ENCODE measurements at places on chromosomes 2 and 18. TPM values are rescaled to one million over a fixed set of nuclear protein-coding genes. Genes with fewer than 3 reads are reported as not detected.
A peak's percentile ranks its signal among the peaks of the same experiment; 100 is the strongest.

Gene CXCR2
- not detected for total RNA-seq

DNA sequence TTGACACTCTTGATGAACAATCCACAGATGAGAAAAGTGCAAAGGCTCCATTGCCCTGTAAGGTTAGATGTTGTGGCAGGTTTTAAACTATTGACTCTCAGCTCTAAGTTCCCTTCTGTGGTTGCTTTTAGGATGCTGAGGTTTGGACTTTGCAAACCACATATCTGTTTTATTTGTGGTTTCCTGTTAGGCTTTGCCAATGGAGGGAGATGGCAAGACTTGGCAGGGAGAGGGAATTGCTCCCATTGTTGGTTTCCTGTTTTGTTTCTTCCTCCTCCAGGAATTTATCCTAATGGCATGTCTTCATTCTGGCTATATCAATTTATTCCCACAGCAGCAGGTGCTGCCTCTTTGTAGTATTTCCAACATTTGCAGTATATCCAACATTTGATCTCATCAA is 772.3 kb downstream of the LRRTM4 start:
- DNase-seq = no peak
- H3K4me1 ChIP-seq = no peaks in the 10 kb centered on the region
- H3K4me3 ChIP-seq = no peak overlapping the region
- H3K27me3 ChIP-seq = no peaks in the 10 kb centered on the region

DNA sequence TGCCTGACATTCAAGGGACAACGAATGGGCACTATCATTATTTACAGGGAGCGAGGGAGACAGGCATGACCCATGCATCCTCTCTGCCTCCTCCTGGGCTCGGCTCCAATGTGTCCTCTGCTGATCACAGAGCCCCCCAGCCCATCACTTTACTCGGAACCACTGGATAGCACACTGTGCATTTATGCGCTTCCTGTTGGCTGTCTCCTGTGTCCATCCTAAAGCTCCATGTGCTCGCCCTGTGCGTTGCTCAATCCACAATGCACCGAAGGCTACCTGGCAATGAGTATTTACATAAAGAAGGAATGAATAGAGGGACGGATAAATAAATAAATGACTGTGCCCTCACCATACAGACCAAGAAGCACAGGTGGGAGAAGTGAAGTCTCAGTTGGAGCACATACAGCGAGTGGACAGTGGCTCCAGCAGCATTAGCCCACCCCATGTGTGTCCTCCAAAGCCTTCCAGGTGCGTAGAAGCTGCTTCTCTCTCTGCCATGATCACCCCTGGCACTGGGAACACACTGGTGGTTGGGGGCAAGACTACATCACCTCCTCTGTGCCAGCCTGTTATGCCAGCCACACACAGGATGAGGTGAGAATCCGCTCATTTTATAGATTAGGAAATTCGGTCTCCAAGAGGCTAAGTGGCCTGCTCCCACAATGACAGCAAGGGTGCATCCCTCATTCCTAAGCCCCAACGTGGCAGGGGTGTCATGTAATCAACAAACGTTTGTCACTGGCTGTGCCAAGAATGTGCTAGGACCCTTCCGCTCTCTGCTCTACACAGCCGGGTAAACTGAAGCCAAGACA is 2.3 kb upstream of the GDF7 start:
- peaks cover 7% of the 10 kb centered on the region for H3K4me1 ChIP-seq
- H3K4me3 ChIP-seq = no peak overlapping the region
- no peak overlapping the region for H3K27ac ChIP-seq
- no peaks in the 10 kb centered on the region for H3K36me3 ChIP-seq
- no peak for DNase-seq

GRCh38 chr2:164457271-164457670 is 164.0 kb downstream of the GRB14 start:
- no peak overlapping the region for H3K27ac ChIP-seq
- no peak for DNase-seq
- H3K4me1 ChIP-seq = no peaks in the 10 kb centered on the region
- H3K27me3 ChIP-seq = no peaks in the 10 kb centered on the region
- H3K4me3 ChIP-seq = no peak overlapping the region
- no peaks in the 10 kb centered on the region for H3K36me3 ChIP-seq

Gene LRPPRC
- total RNA-seq = 164 TPM

- peak overlapping the region; percentile 17 for H3K4me3 ChIP-seq
- peaks cover 70% of the 10 kb centered on the region for H3K4me1 ChIP-seq
- H3K27me3 ChIP-seq = no peaks in the 10 kb centered on the region
Observed at GRCh38 chr2:136057023-136057801, 60.7 kb downstream of the CXCR4 start.

- H3K4me1 ChIP-seq = no peaks in the 10 kb centered on the region
- H3K4me3 ChIP-seq = no peak overlapping the region
- H3K36me3 ChIP-seq = no peaks in the 10 kb centered on the region
- H3K27ac ChIP-seq = no peak overlapping the region
Observed at GRCh38 chr18:14174706-14175085, 42.5 kb upstream of the ZNF519 start.

DNA sequence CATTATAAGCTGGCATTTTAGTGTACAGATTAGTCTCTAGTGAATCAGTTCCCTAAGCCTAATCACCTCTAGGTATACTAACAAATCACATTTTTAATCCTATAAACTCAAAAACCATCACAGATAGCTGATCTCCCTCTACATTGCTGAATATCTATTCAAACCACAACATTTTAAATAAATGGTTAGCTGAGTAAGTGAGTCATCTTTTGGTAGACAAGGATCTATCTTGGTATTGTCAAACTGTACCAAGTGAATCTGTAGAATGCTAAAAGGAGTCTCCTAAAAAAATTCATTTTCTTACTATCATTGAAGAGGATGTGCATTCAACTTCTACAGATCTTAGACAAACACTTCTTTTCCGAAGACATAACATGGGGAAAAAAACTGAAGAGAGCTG is 40.7 kb downstream of the INO80D start:
- H3K27me3 ChIP-seq = no peaks in the 10 kb centered on the region
- H3K36me3 ChIP-seq = peaks cover 6% of the 10 kb centered on the region
- no peak for DNase-seq
- H3K27ac ChIP-seq = no peak overlapping the region
- no peak overlapping the region for H3K4me3 ChIP-seq

Gene APCDD1
- total RNA-seq = not detected

DNA sequence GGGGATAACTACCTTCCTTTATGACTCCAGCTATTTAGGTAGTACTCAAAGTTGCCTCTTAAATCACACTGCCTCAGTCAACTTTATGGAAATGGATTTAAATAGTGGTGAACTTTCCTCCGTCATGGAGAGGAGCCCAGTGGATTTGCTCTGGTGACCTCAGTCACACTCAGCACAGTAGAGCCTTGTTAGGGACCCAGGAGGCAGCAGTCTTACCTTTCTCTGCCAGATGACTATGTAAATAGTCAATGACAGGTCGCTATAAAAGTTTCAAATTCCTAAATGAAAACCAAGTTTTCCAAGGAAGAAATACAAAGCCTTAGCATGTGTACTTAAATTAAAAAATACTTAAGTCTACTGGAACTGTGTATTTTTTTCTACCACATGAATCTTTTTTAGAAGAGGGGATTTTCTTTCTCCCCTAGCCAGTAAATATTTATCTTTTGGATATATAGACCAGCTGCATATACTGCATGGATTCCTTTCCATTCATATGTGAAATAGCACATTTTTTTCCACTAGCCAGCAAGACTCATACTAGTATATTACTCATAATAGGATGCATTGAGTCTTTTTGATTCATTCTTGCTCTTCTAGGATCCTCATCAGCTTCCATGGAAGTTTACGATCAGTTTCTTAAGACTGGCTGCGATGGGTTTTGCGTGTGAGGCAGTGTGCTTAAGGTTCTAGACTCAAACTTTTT is 147.1 kb downstream of the FMNL2 start:
- DNase-seq = no peak
- H3K36me3 ChIP-seq = no peaks in the 10 kb centered on the region
- no peaks in the 10 kb centered on the region for H3K27me3 ChIP-seq

DNA sequence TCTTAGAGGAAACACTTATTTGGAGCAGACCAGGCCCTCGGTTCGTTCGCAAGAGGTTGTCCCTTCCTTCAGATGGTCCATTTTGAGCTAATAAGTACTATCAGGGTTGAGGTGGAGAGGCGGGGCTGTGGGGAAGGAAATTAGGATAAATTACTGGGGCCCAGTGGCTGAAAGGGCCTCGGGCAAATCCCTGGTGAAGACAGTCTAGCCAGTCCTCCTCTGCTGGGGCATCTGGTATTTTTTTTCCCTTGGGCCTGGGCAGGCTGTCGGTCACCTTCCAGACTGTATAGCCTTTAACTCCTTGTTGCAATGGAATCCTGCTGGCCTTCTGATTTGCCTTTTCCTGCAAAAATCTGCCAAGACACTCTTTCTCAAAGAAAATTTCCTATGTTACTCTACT is 1.7 kb upstream of the MYO3B start:
- no peaks in the 10 kb centered on the region for H3K36me3 ChIP-seq
- H3K27ac ChIP-seq = no peak overlapping the region
- no peaks in the 10 kb centered on the region for H3K4me1 ChIP-seq
- no peaks in the 10 kb centered on the region for H3K27me3 ChIP-seq
- DNase-seq = no peak
- H3K4me3 ChIP-seq = no peak overlapping the region

Gene SH3BP4
- total RNA-seq = not detected

DNA sequence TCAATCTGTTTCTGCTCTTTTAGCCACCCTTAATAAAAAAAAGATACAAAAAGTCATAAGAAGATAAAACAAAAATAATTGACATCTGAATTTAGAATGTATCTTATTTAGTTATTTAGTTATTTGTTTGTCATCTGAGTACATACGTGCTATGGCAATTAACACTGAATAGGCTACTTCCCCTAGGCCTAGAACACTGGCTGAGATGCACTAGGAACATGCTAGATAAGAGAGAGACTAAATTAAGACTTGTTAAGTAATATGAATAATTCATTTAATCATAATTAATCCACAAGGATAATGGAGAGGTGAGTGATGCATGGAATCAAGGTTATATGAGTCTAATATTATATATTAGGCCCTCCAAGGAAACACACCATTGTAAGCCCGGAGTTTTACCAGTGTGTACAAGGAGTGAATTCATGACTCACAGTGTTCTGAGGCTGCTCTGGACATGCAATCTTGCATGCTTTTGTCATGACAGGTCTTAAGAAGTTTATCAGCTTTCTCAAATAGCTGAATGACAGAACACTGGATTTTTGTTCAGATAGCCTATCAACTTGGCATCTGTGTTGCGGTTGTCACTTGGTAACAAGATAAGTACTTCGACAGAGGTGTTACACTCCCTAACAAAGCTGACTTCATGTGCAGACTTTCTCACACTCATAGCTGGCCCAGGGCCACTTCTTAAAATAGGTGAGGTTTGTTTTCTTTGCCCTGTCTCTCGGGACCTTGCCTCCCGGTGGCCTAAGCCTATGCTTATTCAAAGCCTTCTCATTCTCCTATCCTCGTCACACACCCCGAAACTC is 5.0 kb upstream of the SERPINB2 start:
- no peak overlapping the region for H3K27ac ChIP-seq
- no peak for DNase-seq
- no peaks in the 10 kb centered on the region for H3K36me3 ChIP-seq
- no peaks in the 10 kb centered on the region for H3K27me3 ChIP-seq

DNA sequence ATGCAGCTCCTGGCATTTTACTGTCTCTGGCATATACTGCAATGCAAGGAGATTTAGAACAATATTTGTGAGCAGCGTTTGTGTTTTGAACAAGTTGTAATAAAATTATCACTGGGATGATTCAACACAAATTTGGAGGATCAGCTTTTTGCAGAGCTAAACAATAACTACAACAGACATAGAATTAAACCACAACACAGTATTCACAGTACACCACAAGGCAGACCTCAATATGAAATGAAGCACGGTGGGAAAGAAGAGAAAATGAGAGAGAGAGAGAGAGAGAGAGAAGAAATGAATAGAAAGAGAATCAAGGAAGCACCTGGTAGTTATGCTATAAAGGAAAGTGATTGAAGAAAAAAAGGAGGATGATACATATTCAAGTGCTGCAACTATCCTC is 39.4 kb downstream of the HOXD1 start:
- peaks cover 3% of the 10 kb centered on the region for H3K27me3 ChIP-seq
- H3K36me3 ChIP-seq = no peaks in the 10 kb centered on the region
- H3K4me1 ChIP-seq = no peaks in the 10 kb centered on the region
- no peak overlapping the region for H3K27ac ChIP-seq

- H3K27ac ChIP-seq = no peak overlapping the region
- H3K27me3 ChIP-seq = no peaks in the 10 kb centered on the region
- peak; percentile 31 for DNase-seq
- H3K36me3 ChIP-seq = no peaks in the 10 kb centered on the region
- peak overlapping the region; percentile 38 for H3K4me3 ChIP-seq
Observed at GRCh38 chr2:174012347-174013314, 47.5 kb upstream of the SP3 start.

Gene ASIC4
- total RNA-seq = not detected

GRCh38 chr2:233124421-233125080 is 64.4 kb downstream of the INPP5D start:
- peaks cover 4% of the 10 kb centered on the region for H3K4me1 ChIP-seq
- no peaks in the 10 kb centered on the region for H3K27me3 ChIP-seq
- DNase-seq = no peak
- no peak overlapping the region for H3K27ac ChIP-seq
- H3K4me3 ChIP-seq = no peak overlapping the region

DNA sequence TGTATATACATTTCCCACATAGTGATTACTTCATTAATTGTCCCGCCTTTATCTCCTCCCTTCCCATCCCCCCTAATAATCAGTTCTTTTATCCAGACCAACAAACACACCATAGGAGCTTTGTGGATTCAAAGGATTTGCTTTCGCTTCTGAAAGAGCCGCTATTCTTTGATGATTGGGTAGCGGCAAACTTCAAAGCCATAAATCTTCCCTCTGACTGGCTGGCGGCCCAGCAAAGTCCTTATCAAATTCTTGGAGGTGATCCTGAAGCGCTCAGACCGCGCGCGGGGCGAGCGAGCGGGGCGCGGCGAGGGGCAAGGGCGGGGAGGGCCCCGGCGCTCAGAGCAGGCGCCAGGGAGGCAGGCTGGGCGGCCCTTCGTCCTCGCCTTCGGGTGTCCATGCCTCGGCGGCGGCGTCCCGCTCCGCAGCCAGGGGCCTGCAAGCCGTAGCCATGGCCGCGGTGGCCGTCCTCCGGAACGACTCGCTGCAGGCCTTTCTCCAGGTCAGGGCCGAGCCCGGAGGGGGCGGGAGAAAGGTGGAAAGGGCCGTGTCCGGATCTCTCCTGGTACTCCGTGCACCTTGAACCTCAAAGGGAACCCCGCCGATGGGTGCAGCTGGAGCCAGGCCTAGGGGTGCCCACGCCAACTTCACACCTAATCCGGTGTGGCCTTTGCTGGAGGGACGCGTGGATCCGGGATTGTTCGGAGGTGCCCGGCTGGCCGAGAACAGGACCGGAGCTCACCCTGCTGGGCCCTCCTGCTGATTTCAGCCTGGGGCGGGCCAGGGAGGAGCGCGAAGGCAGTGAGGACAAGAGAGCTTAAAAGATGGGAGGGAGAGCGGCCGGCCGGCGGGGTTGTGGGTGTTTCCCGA is at the start of gene SP5:
TSS of gene SP5 (plus strand) at position 276 of the 870 bp plus-strand sequence. CDS start at position 452, 176 bp downstream.
- H3K4me3 ChIP-seq = peak within 1 kb of the TSS; percentile 60
- H3K36me3 ChIP-seq = no peaks in the 10 kb centered on the region
- H3K27me3 ChIP-seq = peaks cover 48% of the 10 kb centered on the region
- peaks cover 32% of the 10 kb centered on the region for H3K4me1 ChIP-seq
- peak within 1 kb of the TSS; percentile 57 for H3K27ac ChIP-seq
- DNase-seq = no peak

GRCh38 chr2:11270891-11271290 is 73.5 kb downstream of the ROCK2 start:
- H3K27me3 ChIP-seq = no peaks in the 10 kb centered on the region
- no peak overlapping the region for H3K4me3 ChIP-seq
- DNase-seq = no peak
- no peaks in the 10 kb centered on the region for H3K4me1 ChIP-seq

Gene ASB18
- not detected for total RNA-seq

Measured in CD8-positive, alpha-beta memory T cell (primary cell).